Stimulated activated naive B cell treated with anti-CD40 and anti-IgM and Interleukin-4, amounts not matched to agents 10 μg/mL and 1 μg/mL and 100 μg/mL, for 72 hours (primary cell): ENCODE measurements at places on chromosomes 5 and 9.

GRCh38 chr5:83306572-83307241 lies 164.8 kb upstream of the VCAN start:
- peak; percentile 51 for DNase-seq

GRCh38 chr5:34756781-34757624 lies 82.0 kb upstream of the TTC23L start:
- DNase-seq, result no peak

GRCh38 chr9:123742009-123742767 lies 187.7 kb downstream of the DENND1A start:
- DNase-seq, result no peak

DNA sequence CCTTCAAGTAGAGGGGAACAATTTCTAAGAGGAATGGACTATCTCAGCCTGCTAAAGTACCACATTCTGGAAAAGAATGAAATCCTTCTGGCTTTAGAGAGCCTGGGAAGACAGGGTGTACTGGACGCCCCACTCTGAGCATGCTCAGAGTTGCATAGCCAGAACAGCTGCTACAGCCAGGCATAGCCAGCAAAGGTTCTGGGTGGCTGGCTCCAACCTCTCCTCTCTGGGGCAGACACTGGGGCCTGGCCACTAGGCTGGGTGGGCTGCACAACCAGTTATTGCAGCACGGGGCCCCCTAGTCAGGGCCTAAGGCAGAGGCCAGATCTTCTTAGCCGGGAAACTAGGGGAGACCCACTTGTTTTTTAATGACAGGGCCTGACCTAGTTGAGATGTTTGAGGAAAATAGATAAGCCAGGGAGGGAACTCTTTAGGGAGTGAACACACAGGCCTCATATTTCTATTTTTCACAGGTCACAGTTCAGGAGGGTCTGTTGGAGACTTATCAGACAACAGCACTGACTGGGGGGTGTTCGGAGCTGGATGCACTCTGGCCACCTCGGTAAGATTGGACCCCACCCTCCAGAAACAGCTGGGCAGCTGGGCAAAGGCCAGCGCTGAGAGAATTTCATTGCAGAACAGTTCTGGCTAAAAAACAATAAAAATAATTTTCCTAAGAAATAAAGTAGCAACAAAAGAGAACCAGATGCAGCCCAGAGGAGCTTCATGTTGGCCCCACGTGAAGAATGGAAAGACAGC lies 142.9 kb downstream of the LPAR1 start:
- DNase-seq, result no peak

- DNase-seq, result no peak
These were observed 17.2 kb upstream of the C5orf47 start for GRCh38 chr5:173971681-173972345.

- DNase-seq, result no peak
These were observed 48.1 kb downstream of the TENT4A start for GRCh38 chr5:6761333-6761732.

DNA sequence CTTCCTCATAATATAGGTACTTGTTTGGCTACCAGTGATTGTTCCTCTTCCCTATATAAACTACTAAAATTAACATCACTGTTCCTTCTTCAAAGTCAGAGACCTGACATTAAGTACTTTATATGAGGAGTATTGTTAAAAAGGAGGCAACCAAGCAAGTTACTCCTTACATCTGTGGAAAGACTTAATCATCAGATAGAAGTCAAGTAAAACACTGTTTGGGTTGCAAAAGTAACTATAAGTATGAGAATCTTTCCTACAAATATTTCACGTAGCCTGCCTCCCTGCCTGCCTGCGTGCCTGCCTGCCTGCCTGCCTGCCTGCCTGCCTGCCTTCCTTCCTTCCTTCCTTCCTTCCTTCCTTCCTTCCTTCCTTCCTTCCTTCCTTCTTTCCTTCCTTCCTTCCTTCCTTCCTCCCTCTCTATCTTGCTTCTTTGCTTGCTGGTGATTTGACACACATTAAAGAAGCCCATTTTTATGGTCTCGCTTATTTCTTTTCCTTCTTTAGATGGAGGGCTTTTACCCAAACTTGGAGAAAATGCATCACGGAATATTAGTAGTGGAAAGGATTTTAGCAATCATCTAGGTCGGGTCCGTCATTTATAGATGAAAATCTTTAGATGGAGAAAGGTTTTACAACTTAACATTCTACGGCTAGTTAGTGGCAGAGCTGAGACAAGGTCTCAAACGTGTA lies 3.2 kb downstream of the CER1 start:
- DNase-seq, result no peak

- no peak for DNase-seq
These were observed 732 bp downstream of the SNAPC3 start for GRCh38 chr9:15423231-15423985.

DNA sequence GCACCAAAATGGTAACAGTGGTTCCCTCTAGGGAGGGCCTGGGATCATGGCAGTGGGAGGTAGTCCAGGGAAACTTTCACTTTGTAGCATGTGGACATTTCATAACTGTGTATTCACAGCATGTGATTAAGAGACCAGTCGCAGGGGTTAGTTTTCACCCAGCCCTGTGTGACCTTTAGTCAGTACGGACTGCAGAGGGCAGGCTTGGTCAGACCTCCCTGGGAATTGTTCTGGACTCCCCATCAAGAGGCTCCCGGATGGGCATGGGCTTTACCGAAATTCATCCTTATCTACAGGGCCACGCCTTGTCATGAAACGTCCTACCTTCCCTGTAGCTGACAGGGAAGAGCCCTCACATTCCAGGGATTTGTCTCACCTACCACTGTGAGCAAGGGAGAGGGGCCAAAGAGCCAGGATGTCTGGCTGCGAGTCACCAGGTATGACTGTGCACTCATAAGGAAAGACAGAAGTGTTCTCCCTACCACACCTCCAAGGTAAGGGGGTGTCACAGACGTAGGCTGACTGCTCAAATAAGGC lies 19.9 kb downstream of the GPX3 start:
- DNase-seq, result no peak

DNA sequence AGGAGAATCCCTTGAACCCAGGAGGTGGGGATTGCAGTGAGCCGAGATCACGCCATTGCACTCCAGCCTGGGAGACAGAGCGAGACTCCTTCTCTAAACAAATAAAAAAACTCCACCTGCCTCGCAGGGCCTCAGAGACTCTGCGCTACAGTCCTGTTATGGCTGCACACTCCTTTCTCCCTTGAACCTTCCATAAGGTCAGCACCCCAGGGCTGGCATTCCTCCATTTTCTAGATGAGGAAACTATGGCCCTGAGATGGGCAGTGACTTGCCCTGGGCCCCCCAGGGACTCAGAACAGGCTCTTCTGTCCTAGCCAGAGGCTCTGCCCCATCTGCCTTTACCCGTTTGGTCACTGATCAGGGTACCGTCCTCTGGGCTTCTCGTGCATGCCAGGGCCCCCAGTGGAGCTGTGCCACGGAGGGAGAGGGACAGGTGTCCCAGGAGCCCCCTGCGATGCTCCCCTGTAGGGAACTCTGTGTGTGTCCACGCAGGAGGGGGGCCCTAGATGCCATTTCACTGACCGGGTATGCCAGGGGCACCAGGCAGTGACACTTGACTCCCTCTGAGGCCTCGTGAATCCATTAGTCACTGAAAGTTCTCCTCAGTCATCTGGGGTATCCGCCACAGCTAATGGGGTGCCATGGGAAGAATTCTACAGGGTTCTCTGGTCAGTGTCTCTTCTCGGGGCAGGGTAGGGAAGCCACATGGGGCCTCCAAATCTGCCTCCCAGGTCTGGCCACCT lies 16.2 kb downstream of the RALGDS start:
- DNase-seq, result no peak

DNA sequence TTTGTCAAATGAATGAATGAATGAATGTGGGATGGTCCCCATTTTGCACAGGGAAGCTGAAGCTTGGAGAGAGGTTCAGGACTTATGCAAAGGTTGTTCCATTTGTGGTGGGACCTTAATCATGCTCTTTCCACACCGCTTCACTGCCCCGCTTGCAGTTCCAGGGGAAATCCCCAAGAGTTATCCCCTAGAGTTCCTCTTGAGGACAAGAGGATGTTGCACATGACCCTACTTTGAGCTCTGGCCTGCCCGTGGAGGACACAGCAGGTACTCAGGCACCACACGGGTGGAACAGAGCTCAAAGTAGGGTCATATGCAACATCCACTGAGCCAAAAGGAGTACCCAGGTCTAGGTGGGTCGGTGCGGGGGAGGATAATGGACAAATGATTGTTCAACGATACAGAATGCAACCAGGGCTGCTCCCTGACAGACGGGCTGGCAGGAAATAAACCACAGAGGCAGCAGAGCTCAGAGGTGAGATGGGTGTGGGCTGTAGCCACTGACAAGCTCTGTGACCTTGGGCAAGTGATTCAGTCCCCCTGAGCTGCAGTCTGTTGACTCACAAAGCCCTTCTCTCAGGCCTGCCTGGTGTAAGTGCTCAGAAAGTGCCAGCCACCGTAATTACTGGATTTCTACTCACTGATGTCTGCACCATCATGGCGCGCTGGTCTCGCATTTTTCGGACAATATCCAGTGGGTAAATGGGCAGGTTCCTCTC lies 60.3 kb upstream of the EPB41L4B start:
- peak; percentile 46 for DNase-seq

GRCh38 chr9:118652912-118653311 lies 716.3 kb downstream of the BRINP1 start:
- no peak for DNase-seq

DNA sequence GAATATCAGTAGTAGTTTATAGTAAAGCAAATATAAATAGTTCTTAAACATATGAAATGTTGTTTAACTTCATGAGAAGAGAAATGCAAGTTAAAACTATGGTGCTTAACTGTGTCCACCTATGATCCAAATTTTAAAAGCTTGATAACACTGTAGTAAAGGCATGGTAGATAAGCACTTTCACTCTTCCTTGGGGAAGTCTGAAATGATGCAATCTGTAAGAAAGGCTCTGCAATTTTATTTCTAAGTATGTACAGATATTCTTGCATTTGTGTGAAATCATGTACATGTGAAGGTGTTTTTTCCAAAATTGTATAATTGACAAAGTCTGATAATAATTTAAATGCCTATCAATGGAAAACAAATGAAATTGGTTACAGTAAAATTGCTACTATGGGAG lies 66.9 kb downstream of the SYK start:
- DNase-seq, result no peak

GRCh38 chr5:180060192-180060591 lies 11.4 kb downstream of the RNF130 start:
- no peak for DNase-seq

GRCh38 chr5:38680094-38680825 lies 123.8 kb upstream of the LIFR start:
- DNase-seq, result no peak

GRCh38 chr5:104015765-104016164 lies 453.2 kb upstream of the NUDT12 start:
- no peak for DNase-seq

DNA sequence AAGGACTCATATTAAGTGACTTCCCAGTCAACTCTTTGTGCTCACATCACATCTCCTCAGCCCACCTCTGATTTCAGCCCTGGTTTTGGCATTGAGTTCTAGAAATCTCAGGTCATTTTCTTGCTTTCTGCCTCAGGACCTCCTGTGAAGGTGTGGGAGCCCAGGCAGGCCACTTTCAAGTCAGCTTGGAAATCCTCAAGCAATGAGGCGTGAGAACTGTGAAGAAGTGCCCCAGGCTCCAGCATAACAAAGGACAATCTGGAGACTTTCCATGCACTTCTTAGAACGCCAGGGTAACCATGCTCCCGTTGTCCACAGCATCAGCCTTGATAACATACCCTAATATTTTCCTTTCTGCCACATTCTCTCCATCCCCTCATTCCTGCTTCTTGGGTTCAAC lies 131.2 kb upstream of the MAP3K1 start:
- no peak for DNase-seq

DNA sequence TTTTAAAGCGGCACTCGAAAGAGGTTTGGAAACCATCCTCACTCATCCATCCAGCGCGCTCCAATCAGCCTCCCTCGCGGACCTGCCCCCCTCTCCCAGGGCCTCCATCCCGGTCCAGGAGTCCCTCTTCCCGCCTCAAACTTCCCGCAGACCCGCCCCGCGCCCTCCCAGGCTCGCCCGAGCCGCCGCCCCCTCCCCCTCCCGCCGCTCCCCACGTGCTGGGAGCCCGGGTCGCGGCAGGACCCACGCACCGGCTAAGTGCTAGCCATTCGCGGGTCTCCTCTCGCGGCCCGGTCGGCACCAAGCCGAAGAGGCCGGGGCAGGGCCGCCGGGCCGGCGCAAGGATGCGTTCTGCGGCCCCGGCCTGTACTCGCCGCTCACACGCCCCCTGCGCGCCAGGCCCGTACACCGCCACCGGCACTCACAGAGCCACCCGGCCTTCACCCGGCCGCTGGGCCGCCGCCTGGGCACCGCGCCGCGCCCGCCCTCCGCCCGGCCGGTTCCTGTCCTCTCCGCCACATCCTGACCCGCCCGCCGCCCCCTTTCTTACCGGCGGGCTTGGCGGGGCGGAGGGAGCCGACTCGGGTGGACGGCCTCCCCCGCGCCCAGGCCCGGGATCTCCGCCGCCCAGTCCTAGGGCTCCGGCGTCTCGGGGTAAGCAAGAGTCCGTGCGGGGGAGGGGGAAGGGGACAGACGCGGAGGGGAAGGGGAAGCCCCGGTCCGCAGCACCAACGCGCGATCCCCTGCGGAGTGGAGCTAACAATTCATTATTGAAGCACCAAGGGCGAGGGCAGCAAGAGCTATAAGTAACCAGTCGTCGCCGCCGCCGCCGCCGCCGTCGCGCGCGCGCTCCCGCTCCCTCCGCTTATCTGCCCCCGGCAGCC lies 576 bp downstream of the CHD1 start:
- DNase-seq, result no peak

- no peak for DNase-seq
These were observed 41.4 kb upstream of the RNU6ATAC start for GRCh38 chr9:134205672-134206310.

DNA sequence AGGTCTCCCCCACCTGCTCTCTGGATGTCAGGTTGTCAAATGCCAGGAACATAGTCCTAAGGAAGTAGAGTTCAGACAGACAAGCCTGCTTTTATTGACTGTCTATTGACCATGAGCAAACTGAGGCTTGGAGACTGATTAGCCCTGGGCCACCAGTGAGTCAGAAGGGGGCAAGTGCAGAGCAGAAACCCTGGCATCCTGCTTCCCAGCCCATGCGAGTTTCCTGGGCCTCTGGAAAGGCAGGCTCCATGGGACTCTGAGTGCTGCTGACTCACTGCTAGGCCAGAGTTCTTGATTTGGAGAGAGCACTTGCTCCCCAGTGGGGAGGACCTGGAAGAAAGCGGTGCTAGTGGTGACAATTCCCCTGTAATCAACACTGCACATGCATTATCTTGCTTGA lies 2.8 kb upstream of the HBEGF start:
- DNase-seq, result no peak

GRCh38 chr9:78038620-78039300 lies 7.1 kb upstream of the GNAQ start:
- DNase-seq, result no peak

DNA sequence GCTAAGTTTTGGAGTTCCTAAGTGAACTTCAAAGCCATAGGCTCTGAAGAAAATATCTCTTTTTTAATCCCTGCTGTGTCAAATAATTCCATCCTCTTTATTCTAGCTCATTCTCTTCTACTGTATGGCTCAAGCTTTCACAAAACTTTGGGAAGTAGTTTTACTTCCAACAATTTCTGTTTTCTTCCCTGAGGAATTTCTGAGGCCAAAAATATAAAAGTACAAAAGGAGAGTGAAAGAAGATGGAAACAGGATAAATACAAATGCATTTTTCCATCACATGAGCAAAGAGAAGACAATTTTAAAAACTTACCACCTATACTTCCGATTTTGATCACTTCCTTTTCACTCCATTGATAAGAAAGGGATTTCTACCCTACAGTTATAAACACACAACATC lies 585.7 kb upstream of the DAB2 start:
- no peak for DNase-seq
